T-helper 17 cell (primary cell): ENCODE measurements at places on chromosomes 7 and 10.
A peak's percentile ranks its signal among the peaks of the same experiment; 100 is the strongest.

DNA sequence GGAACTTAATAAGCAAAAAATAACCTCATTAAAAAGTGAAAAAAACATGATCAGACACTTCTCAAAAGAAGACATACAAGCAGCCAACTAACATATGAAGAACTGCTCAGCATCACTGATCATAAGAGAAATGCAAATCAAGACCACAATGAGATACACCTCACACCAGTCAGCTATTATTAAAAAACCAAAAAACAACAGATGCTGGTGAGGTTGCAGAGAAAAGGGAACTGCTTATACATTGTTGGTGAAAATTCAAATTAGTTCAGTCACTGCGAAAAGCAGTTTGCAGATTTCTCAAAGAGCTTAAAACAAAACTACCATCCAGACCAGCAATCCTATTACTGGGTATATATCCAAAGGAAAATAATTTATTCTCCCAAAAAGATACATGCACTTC is 513.3 kb downstream of the MDFIC start:
- no peak overlapping the region for H3K4me3 ChIP-seq
- no peak overlapping the region for H3K27ac ChIP-seq
- no peak for DNase-seq
- no peaks in the 10 kb centered on the region for H3K4me1 ChIP-seq

DNA sequence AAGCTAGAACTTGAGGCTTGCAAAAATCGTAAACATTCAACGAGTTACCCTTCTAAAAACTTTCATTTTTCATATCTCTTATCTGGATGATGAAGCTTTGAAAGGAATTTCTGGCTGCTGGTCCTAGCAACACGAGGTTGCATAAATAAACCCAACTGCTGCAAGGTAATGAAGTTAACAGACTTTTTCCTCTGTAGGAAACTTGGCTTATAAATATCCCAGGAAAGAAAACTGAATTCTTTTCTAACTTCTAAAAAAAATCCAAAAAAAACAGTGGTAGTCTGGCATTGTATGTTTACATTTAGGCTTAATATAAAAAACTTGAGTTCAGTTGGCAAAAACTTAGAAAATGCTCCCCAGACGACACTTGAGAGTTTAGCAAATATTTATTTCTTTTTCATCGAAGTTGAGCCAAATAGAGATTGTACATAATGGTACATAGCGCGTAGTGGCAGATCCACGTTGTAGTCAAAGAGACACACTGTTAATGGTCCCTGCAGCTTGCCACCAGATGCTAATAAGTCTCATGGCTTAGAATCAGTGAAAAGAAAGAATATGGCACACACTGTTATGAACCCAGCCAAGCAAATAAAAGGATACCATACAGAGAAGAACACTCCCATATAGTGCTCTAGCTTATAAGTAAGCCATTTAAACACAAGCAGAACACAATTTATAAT is 200.3 kb upstream of the PCLO start:
- DNase-seq: no peak
- H3K4me1 ChIP-seq: no peaks in the 10 kb centered on the region
- H3K36me3 ChIP-seq: no peaks in the 10 kb centered on the region
- H3K27ac ChIP-seq: no peak overlapping the region

GRCh38 chr7:137006293-137006692 is 137.8 kb downstream of the CHRM2 start:
- H3K4me1 ChIP-seq: no peaks in the 10 kb centered on the region
- no peaks in the 10 kb centered on the region for H3K27me3 ChIP-seq
- no peaks in the 10 kb centered on the region for H3K36me3 ChIP-seq
- H3K4me3 ChIP-seq: no peak overlapping the region
- no peak overlapping the region for H3K27ac ChIP-seq

GRCh38 chr7:101781439-101781838 is 36.0 kb upstream of the CUX1 start:
- H3K27ac ChIP-seq: no peak overlapping the region
- no peak for DNase-seq
- peaks cover 5% of the 10 kb centered on the region for H3K4me1 ChIP-seq
- H3K27me3 ChIP-seq: peaks cover 31% of the 10 kb centered on the region
- H3K36me3 ChIP-seq: no peaks in the 10 kb centered on the region

DNA sequence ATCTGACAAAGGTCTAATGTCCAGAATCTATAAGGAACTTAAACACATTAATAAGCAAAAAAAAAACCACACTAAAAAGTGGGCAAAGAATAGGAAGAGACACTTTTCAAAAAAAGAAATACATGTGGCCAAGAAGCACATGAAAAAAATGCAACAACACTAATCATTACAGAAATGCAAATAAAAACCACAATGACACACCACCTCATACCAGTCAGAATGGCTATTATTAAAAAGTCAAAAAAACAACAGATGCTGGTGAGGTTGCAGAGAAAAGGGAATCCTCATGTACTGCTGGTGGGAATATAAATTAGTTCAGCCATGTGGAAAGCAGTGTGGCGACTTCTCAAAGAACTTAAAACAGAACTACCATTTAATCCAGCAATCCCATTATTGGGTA is 119.0 kb downstream of the LMBR1 start:
- H3K27me3 ChIP-seq: no peaks in the 10 kb centered on the region
- H3K36me3 ChIP-seq: peaks cover 6% of the 10 kb centered on the region
- no peak overlapping the region for H3K4me3 ChIP-seq
- no peak overlapping the region for H3K27ac ChIP-seq

DNA sequence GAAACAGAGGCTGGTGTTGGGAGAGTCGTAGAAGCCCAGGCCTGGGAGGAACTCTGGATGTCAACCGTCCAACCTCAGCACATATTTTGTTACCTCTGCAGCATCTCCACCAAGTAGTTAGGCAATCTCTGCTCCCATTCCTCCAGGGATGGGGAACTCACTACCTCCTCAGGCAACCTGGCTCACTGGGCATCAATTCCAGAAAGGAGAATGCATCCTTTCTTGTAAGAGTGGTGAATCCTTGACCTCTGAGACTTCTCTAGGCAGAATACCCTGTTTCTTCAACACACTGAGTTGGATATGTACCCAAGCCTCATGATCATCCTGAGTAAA is 136.7 kb upstream of the ZMIZ1 start:
- H3K4me3 ChIP-seq: no peak overlapping the region
- H3K27ac ChIP-seq: no peak overlapping the region
- H3K36me3 ChIP-seq: peaks cover 2% of the 10 kb centered on the region

GRCh38 chr7:76318488-76319353 is 16.2 kb downstream of the HSPB1 start:
- peak overlapping the region; percentile 97 for H3K4me3 ChIP-seq
- peaks cover 23% of the 10 kb centered on the region for H3K4me1 ChIP-seq
- no peaks in the 10 kb centered on the region for H3K36me3 ChIP-seq
- no peaks in the 10 kb centered on the region for H3K27me3 ChIP-seq
- DNase-seq: peak; percentile 34
- H3K27ac ChIP-seq: peak overlapping the region; percentile 97
